ENCODE measurements at places on chromosomes 5 and 9.

DNA sequence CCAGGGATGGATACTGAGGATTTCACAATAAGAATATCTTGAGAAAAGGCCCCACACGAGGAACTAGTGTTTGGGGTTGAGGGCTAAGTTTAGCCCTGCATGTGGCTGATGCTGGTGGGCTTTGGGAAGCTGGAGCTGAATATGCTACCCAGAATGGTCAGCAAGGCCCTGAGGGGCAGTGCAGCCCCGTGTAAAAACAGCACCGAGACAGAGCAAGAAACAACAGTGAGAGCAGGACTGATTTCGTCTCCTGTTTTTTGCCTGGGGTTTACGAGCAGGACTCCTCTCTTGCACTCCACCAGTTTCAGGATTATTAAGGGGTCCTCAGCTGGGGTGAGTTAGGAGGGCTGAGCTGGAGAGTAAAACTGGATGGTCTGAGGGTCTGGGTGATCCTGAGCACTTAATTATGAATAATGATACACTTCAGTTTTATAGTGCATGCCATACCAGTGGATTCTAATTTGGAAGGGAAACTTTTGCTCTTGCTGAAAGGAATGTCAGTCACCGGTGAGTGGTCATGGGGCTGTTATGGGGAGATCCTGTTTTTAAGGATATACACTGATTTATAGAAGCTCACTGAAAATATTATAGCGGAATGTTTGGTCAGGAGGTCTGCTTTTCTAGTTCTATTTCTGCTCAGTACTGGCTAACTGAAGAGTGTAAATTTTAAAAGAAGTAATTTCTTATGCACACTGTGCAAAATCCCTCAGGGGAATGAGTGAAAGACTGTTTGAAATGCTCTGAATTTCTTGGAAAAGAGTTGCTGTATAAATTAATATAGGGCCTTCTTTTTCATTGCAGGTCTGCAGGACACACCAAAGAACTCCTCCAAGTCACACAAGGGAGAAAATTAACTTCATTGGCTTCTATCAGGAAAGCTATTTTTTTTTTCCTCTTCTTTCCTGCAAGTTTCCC, 42.7 kb upstream of the NFIB start:
- no peak for DNase-seq

DNA sequence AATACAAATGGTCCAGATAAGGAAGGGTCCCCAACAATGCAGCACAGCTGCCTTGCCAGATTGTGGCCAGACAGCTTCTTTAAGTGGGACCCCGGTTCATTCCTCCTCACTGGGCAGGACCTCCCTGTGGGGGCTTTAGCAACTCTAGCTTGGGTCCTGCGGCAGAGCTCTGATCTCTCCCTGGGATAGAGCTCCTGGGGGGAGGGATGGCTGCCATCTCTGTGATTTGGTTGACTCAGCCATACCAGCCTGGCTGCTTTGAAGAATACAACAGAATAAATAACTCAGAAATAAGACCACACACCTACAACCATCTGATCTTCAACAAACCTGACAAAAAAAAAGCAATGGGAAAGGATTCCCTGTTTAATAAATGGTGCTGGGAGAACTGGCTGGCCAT, 22.7 kb upstream of the ROR2 start:
- no peak for DNase-seq

- DNase-seq, result no peak
Measured at GRCh38 chr5:155050384-155051019, 36.9 kb downstream of the KIF4B start.

DNA sequence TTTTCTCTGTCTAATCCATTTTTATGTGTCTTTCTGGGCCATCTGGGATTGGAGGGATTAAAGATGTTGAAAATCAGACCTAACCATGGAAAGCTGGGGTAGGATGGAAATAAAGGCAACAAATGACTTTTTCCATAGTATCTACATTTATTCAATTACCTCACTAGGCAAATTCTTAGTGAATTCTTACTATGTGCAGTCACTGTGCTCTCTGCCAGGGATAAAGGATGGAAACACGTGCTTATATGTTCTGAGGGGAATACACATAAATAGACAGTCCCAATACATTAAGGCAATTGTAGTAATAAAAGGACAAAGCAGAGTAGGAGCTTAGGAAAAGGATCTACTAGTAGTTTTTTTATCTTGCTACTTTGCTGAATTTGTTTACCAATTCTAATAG, 214.2 kb downstream of the PRR16 start:
- no peak for DNase-seq

- no peak for DNase-seq
Measured at GRCh38 chr9:107221321-107221720, 61.8 kb upstream of the RAD23B start.

- no peak for DNase-seq
Measured at GRCh38 chr5:99771296-99771695, 763.9 kb upstream of the FAM174A start.

- DNase-seq, result no peak
Measured at GRCh38 chr9:79984429-79985067, 412.8 kb downstream of the TLE4 start.

Data from activated CD4-positive, alpha-beta T cell treated with anti-CD3 and anti-CD28 coated beads for 36 hours (primary cell).